ENCODE measurements at places on chromosomes 3 and 15.

GRCh38 chr15:61715082-61715481 lies 345.2 kb downstream of the VPS13C start:
- DNase-seq, result no peak

GRCh38 chr15:39250460-39251186 lies 330.3 kb upstream of the THBS1 start:
- no peak for DNase-seq

GRCh38 chr3:52218937-52219650 lies 6.4 kb downstream of the TLR9 start:
- DNase-seq, result no peak

DNA sequence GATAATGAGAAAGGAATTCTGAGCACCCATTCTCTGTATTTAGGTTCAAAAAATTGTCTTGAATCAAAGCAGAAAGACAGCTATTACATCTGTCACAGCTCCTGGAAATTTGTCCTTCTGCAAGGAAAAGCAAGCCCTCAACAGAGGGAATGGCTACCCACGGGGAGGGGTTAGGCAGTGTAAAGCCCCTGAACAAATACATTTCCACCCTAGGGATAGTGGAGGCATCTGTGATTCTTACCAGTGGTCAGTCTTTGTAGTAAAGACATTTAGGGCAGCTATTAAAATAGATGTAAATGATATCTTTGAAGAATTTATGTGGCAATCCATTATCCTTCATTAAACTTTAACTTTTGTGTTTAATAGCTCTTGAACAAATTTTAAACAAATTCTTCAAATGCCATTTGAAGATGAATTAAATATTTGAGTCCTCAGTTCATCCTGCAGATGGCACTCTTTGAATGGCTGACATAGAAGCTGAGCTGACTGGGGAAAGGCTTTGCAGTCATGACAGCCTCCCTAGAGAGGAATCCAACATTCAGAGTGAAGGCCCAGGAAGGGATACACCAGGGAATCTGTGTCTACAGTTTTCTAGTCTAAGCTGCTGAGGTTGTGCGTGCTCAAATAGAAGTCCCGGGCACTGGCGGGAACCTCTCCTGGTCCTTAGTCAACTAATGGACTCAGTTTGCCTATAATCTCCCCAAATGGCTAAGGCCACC lies 359.7 kb upstream of the ROPN1 start:
- no peak for DNase-seq

GRCh38 chr3:151918253-151919029 lies 45.0 kb downstream of the SUCNR1 start:
- DNase-seq, result no peak

GRCh38 chr3:170513642-170514041 lies 72.2 kb downstream of the SLC7A14 start:
- no peak for DNase-seq

DNA sequence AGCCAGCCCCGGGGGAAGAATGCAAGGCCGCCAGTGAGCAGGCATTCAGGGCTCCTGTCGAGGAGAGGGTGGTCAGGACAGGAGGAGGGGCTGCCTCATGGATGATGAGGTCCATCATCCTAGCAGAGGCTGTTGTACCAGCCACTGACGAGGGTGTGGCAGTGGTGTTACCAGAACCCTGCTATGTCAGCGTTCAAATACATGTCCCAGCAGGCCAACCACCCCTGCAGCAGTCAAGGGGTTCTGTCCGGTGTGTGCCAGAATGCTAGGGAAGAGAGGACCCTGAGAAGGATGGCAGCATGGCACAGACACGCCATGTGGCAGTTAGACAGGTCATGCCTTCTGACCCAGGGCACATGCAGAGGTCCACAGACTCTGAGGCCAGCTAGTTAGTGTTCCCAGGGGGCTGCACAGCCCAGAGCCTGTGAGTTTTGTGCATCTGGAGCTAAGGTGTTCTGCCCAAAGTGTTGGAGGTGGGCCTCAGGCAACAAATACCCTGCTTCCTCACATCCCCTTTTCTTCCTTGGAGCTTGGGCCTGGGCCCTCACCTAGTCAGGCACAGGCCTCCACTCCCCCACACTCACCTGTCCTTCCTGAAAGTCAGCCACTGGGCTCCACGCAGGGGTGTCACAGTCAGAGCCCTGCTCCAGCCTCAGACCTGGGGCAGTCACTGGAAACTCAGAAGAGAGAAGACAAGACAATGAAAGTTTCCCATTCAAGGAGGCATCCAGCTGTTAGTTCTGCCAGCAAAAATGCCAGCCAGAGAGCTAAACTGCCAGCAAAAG lies 7.8 kb downstream of the PAK6 start:
- DNase-seq, result no peak

DNA sequence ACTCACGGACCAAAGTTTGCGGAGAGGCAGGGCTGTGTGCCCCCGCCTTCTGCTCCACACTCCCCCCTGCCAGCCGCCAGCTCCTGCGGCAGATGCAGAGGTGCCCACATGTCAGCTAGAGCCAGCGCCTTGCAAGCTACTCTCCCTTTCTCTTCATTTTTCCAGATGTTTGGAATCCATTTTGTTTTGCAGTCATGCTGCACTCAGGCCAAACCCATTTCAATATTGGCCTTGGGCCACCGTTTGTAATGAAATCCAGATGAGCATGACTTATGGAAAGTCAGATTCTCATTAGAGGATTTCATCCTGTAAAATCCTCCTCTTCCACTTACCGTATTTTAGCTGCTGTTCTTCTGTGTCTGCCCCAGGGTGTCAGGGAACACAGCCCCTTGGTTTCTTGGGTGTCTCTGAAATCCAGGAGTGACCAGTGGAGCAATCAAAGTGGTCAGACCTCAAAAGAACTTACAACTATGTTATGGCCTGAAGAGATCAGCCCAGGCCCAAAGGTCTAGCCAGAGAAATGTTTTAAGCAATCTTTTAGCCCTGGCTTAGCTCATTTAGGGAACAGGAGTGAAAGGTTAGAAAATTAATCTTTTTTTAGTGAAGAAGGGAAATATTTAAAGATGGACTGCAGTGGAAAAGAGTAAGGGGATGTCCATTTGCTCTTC lies 65.8 kb downstream of the AAGAB start:
- DNase-seq, result no peak

DNA sequence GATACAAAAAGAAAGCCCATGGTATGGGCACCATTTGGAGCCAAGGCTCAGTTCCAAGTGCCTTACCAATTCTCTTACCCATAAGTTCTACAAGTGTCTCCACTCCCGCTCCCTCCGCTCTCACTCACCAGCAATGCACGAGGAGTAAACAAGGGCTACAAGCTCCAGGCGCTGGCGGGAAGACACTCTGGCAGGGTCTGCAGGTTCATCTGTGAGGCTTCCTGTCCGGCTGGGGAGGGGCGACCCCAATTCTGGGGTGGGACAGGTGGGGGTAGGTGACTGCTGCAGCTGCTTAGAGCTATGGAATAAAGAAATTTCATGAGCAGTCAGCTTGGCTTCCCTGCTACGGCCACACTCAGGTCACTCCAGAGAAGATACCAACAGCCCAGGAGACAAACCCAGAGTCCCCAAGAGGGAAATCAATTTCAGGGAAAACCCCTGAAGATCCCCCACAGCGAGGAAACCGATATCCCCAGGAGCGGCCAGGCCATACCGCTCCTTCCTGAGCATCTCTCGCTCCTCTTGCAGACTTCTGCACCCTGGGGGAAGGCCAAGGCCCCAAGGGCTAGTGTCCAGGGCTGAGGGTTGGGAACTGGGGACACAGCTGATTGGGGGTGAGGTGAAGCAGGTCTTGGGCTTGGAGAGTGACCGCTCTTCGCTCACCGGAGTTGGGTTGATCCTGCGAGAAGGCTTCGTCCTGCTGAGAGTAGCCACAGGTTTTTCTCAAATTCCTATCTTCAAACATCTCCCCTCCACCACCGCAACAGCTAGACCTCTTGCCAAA lies 1.4 kb downstream of the CDAN1 start:
- DNase-seq, result no peak

- DNase-seq, result no peak
These were observed 67.1 kb downstream of the MRPL46 start for GRCh38 chr15:88400084-88400483.

DNA sequence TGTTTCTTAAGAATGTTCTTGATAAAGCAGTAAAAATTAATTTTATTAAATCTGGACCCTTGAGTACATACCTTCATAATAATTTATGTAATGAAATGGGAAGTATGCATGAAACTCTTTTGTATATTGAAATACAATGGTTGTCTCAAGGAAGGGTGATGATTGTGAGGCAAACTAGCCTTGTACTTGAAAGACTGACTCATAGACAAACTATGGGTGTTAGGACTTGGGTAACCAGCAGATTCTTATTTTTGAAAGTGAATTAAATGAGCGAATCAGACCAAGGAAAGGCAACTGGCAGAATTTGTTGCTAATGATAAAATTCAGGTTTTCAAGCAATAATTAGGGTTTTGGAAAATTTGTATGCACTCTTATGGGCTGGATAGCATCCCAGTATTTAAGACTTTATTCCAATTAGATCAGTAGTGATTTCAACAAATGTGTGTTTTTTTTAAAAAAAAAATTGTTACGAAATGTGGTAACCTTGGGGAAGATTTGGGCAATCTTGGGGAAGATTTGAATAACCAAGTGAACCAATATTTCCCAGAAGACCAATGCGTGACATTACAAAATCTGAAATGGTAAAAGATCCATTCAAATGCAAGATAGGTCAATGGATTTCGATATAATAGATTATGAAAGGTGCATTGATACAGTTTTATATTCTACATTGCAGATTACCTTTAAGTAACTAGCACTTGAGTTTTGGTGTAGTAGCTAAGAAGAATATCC lies 42.0 kb downstream of the ATP2C1 start:
- no peak for DNase-seq

GRCh38 chr15:69540622-69541021 lies 88.0 kb downstream of the RPLP1 start:
- DNase-seq, result no peak

DNA sequence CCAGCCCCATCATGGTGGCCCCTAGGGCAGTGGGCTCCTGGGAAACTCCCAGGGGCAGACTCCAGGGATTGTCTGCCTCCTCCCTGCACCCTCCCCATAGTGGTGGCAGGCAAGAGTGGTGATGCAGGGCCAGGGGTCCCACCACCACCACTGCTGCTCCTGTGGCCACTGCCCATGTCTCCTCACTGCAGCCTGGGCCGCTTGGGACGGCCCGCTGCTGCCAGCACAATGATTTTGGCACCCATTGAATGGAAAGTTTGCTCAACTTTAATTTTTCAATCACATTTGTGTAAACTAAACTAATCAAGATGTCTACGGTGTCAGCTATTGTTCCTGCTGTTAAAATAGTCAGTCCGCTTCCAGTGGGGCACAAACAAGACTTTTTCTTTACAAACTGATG lies 92.1 kb upstream of the TNFSF10 start:
- DNase-seq, result no peak

- no peak for DNase-seq
These were observed 23.9 kb downstream of the FAM174B start for GRCh38 chr15:92631721-92632120.

GRCh38 chr3:191702121-191702520 lies 241.2 kb downstream of the PYDC2 start:
- no peak for DNase-seq

GRCh38 chr3:117618462-117618861 lies 908.9 kb downstream of the TUSC7 start:
- DNase-seq, result no peak

DNA sequence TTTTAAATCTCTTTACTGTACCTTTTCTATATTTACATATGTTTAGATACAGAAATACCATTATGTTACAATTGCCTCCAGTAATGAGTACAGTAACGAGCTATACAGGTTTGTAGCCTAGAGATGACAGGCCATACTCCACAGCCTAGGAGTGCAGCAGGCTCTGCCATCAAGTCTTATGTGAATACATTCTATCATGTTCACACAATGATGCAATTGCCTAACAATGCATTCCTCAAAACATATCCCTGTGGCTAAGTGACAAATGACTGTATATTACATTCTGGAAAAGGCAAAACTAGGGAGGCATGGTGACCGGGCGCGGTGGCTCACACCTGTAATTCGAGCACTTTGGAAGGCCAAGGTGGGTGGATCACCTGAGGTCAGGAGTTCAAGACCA lies 192.4 kb upstream of the IGF1R start:
- no peak for DNase-seq

GRCh38 chr3:42533161-42533897 lies 30.9 kb downstream of the VIPR1 start:
- no peak for DNase-seq

DNA sequence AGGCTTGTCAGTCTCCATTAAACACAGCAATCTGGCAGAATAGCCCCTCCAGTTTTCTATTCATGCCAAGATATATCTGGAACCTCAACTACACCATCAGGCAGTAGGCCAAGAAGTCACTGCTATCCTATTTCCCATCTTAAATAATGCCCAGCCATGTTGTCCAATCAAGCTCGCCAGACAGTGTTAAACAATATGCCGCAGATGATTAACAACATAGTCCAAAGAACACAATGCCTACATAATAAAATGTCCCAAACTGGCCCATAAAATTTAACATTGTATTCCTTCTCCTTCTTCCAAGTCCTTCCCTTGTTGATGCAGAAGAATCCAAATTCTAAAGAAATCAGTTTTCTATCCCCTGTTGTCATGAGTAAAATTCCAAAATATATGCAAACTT lies 427.4 kb upstream of the PPP2R3A start:
- no peak for DNase-seq

DNA sequence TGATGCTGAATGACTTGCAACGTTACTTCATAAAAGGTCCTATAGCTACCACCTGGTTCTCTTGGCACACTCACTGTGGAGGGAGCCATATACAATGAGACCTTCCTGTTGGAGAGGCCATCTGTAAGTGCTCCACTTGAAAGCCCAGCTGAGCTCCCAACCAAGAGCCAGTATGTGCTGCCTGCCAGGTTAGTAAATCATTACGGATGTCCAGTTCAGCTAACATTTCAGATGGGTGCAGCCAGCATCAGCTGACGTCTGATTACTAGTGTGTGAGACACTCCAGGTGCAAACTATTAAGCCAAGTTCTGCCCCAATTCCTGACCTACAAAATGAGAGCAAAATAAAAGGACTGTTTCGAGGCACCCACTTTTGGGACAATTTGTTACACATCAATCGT lies 274.4 kb upstream of the ROBO2 start:
- DNase-seq, result no peak

DNA sequence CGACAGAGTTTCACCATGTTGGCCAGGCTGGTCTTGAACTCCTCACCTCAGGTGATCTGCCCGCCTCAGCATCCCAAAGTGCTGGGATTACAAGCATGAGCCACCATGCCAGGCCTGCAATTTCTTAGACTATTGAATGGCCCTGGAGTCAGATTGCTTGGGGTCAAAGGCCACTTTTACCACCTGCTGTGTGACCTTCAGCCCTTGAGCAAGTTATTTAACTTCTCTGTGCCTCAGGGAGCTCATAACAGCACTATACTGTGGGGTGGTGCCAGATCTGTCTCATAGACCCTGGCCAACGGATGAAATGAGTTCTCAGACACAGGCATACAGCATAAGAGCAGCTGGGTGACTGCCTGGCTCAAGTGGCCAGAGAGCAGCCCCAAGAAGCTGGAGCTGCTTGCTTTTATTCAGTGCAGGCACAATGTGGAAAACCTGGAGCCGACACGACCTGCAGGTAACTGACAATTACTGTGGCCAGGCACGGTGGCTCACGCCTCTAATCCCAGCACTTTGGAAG lies 44.9 kb upstream of the FURIN start:
- no peak for DNase-seq

- no peak for DNase-seq
These were observed 60.2 kb downstream of the MAP3K13 start for GRCh38 chr3:185423178-185423577.

- DNase-seq, result no peak
These were observed 92.7 kb downstream of the MYLK start for GRCh38 chr3:123791417-123791816.
